ENCODE measurements at places on chromosomes 3 and 15. TPM values are rescaled to one million over a fixed set of nuclear protein-coding genes. Genes with fewer than 3 reads are reported as not detected.
A peak's percentile ranks its signal among the peaks of the same experiment; 100 is the strongest.

The P3H2 gene
- total RNA-seq: 335 TPM

The THOC7 gene
- 77.4 TPM for total RNA-seq

DNA sequence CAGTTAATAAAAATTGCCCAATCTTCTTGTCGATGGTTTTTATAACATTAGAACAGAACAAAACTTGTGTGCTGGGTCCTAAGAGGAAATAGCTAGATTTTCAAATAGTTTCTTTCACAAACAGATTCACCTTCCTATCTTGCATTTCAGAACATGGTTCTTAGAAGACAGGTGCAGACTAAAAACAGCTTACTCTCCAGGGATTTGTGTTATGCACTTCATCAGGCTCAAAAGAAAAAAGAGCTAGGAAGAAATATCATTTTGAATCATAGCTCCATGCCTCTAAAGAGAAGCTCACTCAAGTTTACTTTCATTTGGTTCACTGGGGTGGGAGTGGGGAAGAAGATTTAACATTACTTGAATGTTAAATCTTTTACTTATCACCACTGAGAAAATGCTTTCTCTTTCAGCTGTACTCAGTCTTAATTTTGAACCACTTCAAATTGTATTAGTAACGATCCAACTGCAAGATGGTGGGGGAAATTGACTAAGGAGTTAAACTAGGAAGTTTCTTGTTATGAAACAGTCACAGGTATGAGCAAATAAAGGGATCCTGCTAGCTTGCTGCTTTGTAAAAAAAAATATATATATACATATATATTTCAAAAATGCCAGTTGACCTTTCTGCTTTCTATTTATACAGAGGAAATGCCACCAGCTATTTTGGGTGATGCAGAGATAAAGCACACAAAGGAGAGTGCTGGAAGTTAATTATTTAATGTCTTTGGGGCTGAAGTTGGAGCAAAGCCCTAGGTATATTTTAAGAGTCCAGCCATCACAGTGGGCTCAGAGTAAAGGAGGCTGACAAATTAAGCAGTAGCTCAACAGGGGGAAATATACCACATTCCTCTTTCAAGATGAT lies 28.3 kb upstream of the NUDT16 start:
- DNase-seq: no peak

DNA sequence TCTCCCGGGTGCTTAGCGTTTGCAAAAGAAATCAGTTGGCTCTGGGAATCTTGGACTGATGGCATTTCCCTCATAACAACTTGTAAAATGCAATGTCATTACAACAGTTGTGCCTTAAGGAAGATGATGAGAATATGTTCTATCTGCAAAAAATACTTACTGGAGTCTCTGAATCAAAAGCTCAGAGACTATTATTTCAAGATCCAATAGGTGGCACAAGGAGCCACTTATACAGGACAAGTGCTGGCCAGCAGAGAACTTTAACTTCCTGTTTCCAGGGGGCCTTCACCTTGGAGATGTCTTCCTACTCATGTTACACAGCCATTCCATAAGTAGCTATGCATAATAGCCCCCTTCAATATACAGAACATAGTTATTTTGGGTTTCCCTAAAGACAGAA lies 8.9 kb upstream of the RPS27L start:
- DNase-seq: no peak

The TLE3 gene
- total RNA-seq: 33.7 TPM

- DNase-seq: no peak
Measured at GRCh38 chr15:69756440-69756839, 303.8 kb downstream of the RPLP1 start.

The CDHR4 gene
- total RNA-seq: not detected

- peak; percentile 38 for DNase-seq
Measured at GRCh38 chr3:105997800-105998526, 129.2 kb upstream of the CBLB start.

The AGBL1 gene
- total RNA-seq: 0.02 TPM

DNA sequence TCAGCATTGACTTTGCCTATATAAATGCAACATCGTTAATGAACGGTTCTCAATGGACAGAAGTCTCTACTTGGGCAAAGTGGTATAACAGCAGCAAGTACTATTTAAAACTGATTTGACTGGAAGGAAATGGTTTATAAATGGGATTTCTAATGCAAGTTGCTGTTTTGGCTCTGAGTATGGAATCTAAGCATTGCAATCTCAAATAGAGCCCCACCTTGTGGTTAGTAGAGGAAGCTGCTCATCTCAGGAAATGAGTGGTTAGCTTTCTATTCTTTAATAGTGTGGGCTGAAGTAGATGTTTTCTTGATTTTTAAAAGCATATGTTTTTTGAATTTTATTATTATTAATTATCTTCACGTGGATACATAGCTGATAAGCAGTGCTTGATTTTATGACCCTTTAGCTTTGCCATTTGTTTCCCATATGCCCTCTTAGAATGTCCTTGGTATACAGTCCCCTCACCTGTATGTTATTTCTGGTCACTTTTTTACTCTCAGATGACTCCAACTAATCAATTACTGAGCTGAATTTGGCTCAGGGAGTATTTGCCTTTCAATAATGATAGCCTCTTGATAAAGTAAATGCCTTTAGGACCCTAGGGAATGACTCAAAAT lies 67.1 kb downstream of the OXSM start:
- DNase-seq: peak; percentile 19

The STRC gene
- total RNA-seq: 0.17 TPM

DNA sequence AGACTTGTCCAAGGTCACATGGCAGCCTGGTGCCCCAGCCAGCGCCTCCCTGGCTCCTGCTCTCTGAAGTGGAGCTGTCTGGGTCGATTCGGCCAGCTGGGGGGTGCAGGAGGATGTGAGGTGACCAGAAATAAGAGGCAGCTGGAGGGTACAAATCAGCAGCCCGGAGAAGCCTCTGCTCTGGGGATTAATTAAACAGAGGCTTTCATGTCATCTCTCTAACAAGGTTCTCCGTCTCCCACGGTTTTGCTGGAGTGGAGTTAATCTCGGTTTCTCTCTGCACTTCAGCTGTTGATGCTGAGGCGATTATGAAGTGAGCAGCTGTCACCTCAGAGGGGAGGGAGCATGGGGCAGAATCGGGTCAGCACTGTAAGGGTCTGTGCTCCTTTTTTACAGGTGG lies 236.8 kb downstream of the TLE3 start:
- DNase-seq: no peak

- no peak for DNase-seq
Measured at GRCh38 chr3:4351164-4351855, 48.1 kb downstream of the SETMAR start.

The ST3GAL6 gene
- not detected for total RNA-seq

- no peak for DNase-seq
Measured at GRCh38 chr3:5098346-5098745, 23.7 kb upstream of the ARL8B start.

- DNase-seq: no peak
Measured at GRCh38 chr3:142287866-142288638, 62.7 kb upstream of the GK5 start.

The OR5K2 gene
- total RNA-seq: not detected

GRCh38 chr3:14411988-14412387 lies 9.6 kb downstream of the SLC6A6 start:
- no peak for DNase-seq

The SLC38A3 gene
- 0.27 TPM for total RNA-seq

The GOLGA8T gene
- 0.52 TPM for total RNA-seq

DNA sequence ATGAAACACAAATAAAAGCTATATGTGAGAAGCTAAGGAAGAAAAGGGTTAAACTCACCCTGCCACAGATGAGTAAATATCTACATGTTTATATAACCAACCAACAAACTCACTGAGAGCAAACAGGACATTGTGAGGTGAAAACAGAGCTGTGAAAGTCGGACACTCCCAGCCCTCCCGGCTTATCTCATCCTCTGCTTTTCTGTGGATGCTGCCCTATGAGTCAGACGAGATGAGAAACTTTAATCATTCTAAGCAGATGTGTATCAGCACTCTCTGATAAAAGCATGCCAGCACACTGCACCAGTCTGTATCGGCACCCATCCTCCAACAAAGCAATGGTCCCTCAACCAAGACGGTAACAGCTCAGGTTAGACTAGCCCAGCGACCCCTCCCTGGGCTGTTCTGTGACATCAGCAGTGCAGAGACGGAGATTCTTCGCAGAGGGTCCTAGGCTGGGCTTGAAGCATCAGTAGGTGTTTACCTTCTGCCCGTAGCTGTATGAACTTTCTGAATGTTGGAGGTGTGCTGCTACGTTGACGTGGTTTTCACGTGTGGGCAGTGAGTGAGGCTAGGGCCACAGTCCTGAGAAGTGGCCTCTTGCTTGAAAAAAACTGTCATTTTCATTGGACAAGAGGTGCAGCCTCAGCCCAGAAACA lies 119.8 kb upstream of the ALDH1A3 start:
- DNase-seq: peak; percentile 62

- DNase-seq: no peak
Measured at GRCh38 chr3:100045696-100046095, 68.6 kb downstream of the FILIP1L start.

GRCh38 chr3:120304616-120305015 lies 19.6 kb upstream of the GPR156 start:
- no peak for DNase-seq

The HIGD2B gene
- not detected for total RNA-seq

The ZBTB47 gene
- total RNA-seq: 1.5 TPM

DNA sequence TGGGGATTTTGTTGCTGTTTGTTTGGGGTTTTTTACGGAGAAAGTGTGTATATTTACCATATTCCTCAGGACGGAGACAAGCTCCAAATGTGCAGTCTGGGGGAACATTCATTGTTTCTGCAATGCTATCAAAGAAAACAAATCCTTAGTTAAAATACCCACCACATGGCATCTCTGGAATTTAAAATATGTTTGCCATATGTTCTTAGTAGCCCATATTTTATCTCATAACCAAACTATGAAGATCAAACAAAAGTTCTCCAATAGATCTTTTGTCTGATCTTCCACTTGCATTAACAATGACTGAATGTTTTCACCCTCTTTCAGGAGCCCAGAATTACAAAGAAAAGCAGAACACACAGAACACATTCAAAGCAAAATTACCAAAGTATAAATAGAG lies 35.3 kb downstream of the EFHB start:
- DNase-seq: no peak

DNA sequence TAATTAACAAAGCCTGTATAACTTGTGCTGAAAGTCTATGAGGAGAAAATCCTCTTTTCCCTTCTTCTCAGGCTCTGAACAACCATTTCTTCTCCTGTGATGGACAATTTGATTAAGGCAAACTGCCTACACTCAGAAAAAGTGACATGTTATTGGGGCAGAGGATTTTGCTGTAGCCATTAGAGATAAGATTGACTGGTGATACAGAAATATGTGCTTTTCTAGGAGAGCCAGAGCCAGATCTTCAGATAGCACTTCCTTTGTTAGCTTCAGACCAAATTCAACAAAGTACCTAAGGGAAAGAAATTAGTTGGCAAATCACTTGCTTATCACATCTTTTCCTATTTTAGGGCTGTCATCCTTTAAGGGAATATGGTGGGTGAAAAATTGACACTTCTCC lies 259.9 kb downstream of the ARPP21 start:
- DNase-seq: no peak

The EPB42 gene
- total RNA-seq: not detected

The KLHL6 gene
- total RNA-seq: not detected

DNA sequence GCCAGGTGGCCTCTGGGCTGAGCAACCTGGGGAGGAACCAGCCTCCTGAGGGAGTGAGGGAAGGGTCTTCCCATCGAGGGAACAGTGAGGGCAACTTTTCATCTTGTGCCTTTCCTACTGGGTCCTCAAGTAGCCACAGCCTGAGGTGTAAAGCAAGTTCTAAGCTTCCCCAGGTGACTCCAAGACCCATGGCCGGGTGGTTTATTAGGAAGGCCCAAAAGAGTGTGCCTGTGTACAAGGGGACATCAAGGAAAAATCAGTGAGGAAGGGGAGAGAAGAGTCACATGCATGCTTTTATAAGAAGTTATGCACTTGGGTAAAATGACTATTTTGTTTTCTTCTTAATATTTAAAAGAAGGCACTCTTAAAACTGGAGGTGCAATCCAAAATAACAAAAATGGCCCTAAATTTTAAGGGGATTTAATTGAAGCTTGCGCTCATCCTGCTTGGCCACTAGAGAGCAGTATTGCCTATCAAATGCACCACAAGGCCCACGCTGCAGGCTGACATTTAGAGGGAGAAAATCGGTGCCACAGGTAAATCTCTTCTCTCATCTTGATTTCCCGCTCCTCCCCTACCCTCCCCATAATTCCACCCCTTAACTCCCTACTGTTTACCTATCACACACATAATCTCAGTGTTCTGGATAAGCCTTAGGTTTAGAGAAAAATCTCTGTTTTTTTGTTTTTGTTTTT lies 6.7 kb downstream of the NANOGP8 start:
- DNase-seq: peak; percentile 33

GRCh38 chr3:146640955-146641867 lies 36.1 kb upstream of the PLSCR5 start:
- peak; percentile 39 for DNase-seq

GRCh38 chr3:172465281-172465680 lies 17.0 kb upstream of the GHSR start:
- no peak for DNase-seq

- peak; percentile 38 for DNase-seq
Measured at GRCh38 chr3:102673271-102674115, 238.7 kb downstream of the ZPLD1 start.

GRCh38 chr3:14335774-14336748 lies 66.3 kb upstream of the SLC6A6 start:
- no peak for DNase-seq

DNA sequence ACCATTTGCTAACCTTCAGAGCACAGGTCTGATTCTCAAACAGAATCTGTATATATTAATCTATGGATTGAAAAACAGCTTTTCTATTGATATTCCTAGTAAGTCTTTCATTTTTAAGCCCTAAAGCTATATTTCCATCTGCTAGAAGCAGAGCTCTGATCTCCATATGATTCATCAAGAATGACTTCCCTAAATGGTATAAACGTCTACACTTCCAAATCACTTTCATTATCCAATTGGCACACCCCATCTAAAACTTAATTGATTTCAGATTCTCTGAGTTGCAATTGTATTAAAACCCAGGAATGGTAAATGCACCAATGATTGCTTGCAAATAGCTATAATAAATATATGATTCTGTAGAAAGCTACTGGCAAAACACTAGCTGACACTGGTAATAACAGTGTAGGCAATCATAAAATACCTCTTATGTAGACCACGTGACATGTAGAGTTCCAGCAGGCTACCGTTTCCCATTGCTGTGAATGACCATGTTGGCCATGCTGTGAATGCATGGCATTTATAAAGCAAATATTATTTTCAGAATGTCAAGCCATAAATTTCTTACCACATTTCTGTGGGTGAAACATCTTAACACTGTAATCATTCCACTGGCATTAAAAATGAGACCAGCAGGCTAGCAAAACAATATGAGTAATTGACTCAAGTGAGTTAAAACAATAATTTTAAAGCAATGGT lies 226.0 kb downstream of the ZMAT3 start:
- no peak for DNase-seq

DNA sequence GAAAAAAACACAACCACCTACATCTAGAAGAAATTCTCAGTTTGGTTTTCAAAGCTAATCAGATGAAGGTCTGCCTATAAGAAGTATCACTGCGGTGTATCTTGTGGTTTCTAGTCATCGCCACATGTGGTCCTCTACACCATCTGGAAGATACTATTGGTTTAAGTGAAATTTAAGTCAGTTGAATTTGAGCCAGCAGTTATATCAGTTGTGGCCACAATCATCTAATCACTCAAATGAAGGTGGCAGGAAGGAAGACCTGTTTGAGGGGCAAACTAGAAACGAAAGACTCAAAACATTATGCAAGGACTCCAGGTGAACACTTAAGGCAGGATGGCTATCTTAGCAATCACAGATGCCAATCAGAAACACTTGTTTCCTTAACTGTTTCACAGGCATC lies 48.7 kb downstream of the ETV5 start:
- DNase-seq: no peak

The BLM gene
- 10.6 TPM for total RNA-seq

All from NCI-H460 (cell line).